ENCODE measurements at places on chromosomes 7 and 10.

GRCh38 chr10:27912231-27912630, 86.6 kb downstream of the ODAD2 start:
- DNase-seq, result no peak

- no peak for DNase-seq
These were observed 334.8 kb upstream of the GALNT17 start for GRCh38 chr7:70797109-70797514.

DNA sequence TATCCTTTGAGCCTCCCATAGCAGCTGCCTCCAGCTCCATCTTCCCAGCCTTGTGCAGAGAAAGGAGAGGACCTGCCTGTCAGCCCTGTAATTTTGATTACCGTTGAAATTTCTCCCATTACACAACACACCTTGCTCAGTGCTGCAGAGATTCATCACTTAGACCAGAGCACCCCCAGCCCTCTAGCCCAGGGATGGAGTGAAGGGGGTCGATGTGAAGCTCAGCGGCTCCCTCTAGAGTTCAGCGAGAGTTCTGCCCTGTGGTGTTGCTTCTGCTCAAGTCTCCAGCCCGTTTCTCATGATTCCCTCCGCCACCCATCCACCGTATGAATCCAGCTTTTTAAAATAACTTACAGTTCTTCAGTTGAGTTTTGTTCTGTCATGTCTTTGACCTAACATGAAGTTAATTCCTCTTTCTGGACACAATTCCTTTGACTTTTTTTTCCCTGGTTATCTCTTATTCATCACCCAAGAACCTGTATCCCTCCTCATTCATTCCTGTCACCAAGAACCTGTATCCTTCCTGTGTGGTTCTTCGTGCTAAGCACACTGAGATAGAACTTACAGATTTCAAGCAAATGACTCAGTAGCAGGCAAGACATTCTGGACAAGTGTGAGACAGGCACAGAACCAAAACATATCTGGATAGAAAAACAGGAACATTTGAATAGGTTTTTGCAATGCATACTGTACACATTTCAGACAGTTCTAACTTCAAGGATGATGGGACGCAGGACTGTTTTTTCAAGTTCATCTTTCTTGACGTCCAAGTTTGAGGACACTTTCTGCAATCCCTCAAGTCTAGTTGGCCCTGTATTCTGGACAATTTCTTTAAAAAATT, 35.0 kb upstream of the ZNF32 start:
- DNase-seq, result no peak

DNA sequence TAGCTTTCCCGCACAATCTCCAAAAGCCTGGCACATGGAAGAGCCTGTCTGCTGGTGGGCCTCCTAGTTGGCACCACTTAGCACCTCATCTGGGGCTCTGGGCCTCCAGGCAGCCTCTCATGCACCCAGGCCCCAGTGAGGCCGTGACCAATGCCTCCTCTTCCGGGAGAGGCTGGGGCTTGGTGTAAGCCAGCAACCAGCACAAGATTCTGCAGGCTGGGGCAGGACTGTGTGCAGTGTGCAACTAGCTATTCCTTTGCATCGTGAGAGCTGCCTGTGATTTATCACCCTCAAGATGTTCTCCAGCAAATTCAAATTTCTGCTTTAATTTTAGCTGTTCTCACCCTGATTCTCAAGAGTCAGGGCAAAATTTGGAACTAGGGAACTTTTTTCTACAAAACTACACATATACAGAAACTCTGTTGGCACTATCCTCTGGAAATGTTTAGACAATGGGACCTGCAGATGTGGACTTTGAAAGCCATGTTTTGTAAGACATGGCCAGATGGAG, 603.7 kb upstream of the MKI67 start:
- no peak for DNase-seq

GRCh38 chr7:47376991-47377616, 204.8 kb downstream of the TNS3 start:
- DNase-seq, result no peak

- DNase-seq, result no peak
These were observed 14.7 kb downstream of the BTBD16 start for GRCh38 chr10:122285506-122286444.

GRCh38 chr7:136956232-136956631, 87.8 kb downstream of the CHRM2 start:
- no peak for DNase-seq

DNA sequence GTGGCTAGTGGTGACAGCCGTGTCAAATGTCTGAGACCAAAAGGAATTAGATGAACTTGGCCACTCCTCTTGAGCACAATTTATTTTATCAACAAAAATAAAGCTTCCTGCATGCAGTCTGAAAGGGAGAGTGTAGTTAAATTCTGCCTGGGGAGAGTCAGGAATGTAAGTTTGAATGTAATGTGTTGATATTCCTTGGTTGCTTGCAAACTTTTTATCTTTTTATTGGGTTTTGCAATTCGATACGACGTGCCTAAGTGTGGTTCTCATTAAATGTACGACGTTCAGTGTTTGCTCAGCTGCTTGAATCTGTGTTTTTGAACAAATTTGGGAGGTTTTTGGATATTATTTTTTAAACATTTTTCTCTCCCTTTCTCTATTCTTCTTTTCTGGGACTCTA, 839.9 kb downstream of the CCSER2 start:
- DNase-seq, result no peak

- no peak for DNase-seq
These were observed 122.7 kb downstream of the SFMBT2 start for GRCh38 chr10:7288060-7288690.

- no peak for DNase-seq
These were observed 126.7 kb upstream of the ZNF32 start for GRCh38 chr10:43775384-43775783.

DNA sequence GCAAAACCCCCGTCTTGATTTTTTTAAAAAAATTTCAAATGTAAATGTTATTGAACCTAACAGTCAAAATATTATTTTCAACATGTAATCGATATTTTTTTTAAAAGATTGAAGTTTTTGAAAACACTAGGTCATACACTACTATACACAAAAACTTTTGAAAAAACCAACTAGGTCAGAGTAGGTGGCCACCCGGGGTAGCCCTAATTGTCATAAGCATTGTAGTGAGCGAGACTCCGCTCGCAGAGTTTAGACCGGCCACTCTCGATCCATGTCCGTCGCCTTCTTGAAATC, 417 bp downstream of the RFC2 start:
- DNase-seq, result no peak

GRCh38 chr7:20447021-20447650, 116.4 kb downstream of the ITGB8 start:
- no peak for DNase-seq

- no peak for DNase-seq
These were observed 2.6 kb upstream of the NPSR1 start for GRCh38 chr7:34655384-34655783.

GRCh38 chr10:125232841-125233240, 72.5 kb upstream of the CTBP2 start:
- no peak for DNase-seq

GRCh38 chr7:100167912-100168323, 499 bp downstream of the GAL3ST4 start:
- peak; percentile 18 for DNase-seq

DNA sequence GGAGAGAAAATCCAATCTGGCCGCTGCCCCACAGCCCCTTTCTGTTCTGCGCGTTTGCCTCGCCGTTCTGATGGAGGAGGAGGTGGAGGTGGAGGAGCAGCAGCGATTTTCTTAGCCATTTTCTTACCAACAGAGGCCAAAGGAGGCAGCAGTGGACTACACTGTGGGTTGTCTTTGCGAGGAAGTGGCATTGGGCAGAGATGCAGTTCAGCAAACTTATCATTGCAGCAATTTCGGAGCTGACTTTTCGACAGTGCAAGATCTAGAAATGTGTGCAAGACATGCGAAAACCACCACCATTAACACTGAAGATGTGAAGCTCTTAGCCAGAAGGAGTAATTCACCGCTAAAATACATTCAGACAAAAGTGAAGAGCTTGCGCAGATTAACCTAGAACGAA, 1.9 kb upstream of the ARL4A start:
- DNase-seq, result no peak

DNA sequence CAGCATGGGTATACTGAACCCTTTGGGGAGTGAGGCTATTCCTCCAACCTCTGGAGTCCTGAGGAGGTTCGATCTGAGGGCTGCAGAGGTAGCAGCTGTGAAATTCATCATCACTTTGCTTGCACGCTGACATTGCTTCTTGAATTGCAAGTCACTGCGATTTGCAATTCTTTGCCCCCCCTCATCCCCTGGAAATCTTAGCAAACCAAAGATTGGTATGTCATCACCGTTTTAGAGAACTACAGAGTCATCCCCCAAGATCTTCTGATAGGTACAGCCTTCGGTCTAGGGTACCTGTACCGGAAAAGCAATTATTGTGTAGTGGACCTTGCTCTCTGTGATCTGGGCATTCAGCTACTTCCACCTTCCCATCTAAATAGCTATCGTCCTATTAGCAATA, 192.6 kb downstream of the KLF6 start:
- DNase-seq, result no peak

GRCh38 chr7:102935450-102936115, 22.8 kb downstream of the LRRC17 start:
- no peak for DNase-seq

- DNase-seq, result no peak
These were observed 43.5 kb upstream of the SORBS1 start for GRCh38 chr10:95604630-95605029.

DNA sequence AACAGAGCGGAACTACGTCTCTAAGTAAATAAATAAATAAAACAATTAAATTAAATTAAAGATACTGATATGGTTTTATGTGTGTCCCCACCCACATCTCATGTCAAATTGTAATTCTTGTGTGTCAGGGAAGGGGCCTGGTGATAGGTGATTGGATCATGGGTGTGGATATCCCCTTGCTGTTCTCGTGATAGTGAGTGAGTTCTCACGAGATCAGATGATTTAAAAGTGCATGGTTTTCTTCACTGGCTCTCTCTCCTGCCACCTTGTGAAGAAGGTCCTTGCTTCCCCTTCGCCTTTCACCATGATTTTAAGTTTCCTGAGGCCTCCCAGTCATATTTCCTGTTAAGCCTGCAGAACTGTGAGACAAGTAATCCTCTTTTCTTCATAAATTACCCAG, 29.0 kb upstream of the OGDHL start:
- DNase-seq, result no peak

DNA sequence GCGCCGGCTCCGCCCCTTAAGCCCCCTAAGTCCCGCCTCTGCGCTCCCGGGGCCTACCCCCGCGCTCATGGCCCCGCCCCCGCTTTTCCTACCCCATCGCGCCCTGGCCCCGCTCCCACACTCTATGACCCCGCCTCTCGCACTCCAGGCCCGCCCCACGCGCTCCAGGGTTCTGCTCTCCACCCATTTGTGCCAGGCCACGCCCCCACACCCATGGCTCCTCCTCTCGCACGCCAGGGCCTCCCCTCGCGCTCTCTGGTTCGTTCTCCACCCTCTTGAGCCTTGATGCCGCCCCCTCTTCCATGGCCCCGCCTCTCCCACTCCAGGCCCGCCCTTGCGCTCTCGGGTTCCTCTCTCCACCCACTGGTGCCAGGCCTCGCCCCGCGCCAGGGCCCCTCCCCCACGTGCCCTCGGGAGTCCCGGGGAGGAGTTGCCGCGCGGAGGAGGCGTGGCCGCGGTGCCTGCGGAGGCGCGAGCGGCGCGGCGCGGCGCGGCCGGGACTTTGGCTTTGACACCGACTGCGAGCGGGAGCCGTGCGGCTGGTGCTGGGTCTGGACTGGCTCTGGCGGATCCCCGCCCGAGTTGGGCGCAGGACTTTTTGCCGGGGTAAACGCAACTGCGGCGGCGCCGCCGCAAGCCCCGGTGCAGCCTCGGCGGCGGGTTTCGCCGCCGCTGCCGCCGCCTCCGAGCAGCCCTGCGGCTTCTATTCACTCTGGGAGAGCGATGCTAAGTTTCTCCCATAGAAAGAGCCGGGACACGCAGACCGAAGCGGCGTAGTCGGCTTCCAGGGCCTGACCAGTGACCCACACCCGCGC, at the start of gene EEPD1:
Gene EEPD1, plus strand, starts transcription at position 499 of the 815 bp plus-strand sequence. CDS start 1,071 bp downstream, outside the sequence.
- DNase-seq, result peak; percentile 47

- no peak for DNase-seq
These were observed 1.5 kb upstream of the CCDC3 start for GRCh38 chr10:13003004-13003403.

DNA sequence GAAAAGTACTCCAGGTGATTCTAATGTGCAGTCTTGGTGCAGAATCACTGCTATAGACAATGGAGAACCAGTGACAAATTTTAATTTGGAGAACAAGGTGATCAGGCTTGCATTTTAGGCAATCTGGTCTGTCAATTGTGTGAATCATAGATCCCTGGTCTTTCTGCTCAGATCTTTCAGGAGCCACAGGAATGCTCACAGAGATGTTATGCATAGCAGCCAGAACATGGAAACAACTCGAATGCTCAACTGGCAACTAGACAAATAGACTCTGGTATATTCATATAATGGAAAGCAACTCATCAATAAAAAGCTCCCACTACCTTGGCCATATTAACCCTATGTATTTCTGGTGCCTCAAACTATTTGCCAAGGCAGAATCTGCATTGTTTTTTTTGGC, 209.1 kb downstream of the PHF14 start:
- no peak for DNase-seq

- no peak for DNase-seq
These were observed 90.1 kb downstream of the PCDH15 start for GRCh38 chr10:54710918-54711317.

DNA sequence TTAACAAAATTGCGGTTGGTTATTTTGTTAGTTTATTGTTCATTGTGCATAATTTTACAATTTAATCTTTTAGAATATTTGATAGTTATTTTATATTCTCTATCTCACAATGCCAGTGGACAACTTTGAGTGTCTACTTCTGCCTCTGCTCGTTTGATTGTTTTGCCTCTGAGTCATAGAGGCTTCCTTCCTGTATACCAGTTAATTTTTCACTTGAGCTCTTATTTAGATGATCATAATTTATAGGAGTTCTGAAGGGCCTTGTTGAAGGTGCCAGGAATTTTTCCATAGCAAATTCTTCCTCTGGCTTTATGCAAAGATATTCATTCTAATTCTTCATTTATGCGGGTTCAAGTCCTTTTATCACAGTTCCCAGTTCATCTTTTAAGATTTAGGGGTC, 5.2 kb upstream of the MALRD1 start:
- DNase-seq, result no peak

- no peak for DNase-seq
These were observed 1177.1 kb upstream of the C7orf33 start for GRCh38 chr7:147413557-147413870.

GRCh38 chr7:116024826-116025809, 5.4 kb downstream of the TFEC start:
- DNase-seq, result no peak
